ENCODE measurements at places on chromosomes 5 and 9. TPM values are rescaled to one million over a fixed set of nuclear protein-coding genes. Genes with fewer than 3 reads are reported as not detected.

Gene CCDC187
- 0.04 TPM for polyA plus RNA-seq

Gene DPYSL3
- 81.7 TPM for polyA plus RNA-seq

Gene ASPN
- 138 TPM for polyA plus RNA-seq

Gene PIP5KL1
- polyA plus RNA-seq, result 3.3 TPM

Gene SOHLH1
- polyA plus RNA-seq, result 0.13 TPM

Gene PRLR
- polyA plus RNA-seq, result 0.15 TPM

Gene NUTM2G
- polyA plus RNA-seq, result 1.6 TPM

Gene RASGRF2
- 1.1 TPM for polyA plus RNA-seq

Gene SLC4A9
- 0.18 TPM for polyA plus RNA-seq

Gene ITGA2
- 7.3 TPM for polyA plus RNA-seq

Gene ANKRD34B
- polyA plus RNA-seq, result 0.08 TPM

Gene PLCXD3
- 0.03 TPM for polyA plus RNA-seq

Gene PTGES
- 9.2 TPM for polyA plus RNA-seq

Gene PFN3
- not detected for polyA plus RNA-seq

Gene GCNT4
- polyA plus RNA-seq, result 0.09 TPM

Gene C9orf153
- 0.22 TPM for polyA plus RNA-seq

Gene DNAJA1
- 78.0 TPM for polyA plus RNA-seq

Gene COL5A1
- 460 TPM for polyA plus RNA-seq
